ENCODE measurements at places on chromosomes 13 and 19.

DNA sequence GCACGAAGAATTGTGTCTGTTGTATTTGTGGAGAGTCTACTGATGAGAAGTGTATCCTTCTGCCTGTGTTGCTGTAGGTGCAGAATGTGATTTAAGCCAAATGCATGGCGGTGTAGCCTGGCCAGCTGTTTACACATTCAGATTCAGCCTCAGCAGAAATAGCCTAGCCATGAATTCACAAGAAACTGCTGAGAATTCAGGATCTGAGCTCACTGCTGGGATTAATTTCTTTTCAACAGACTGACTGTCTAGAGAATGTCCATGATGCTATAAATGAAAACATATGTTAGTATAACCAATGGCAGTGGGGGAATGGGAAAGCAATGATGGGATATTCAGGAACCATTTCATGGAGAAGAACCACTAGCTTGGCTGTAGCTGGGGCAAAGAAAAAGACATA is 77.4 kb upstream of the RNF113B start:
- no peak overlapping the region for H3K4me3 ChIP-seq
- no peaks in the 10 kb centered on the region for H3K27me3 ChIP-seq
- H3K27ac ChIP-seq: no peak overlapping the region
- H3K4me1 ChIP-seq: no peaks in the 10 kb centered on the region
- no peak for DNase-seq

GRCh38 chr13:100648354-100648753 is 26.2 kb downstream of the TMTC4 start:
- H3K27me3 ChIP-seq: no peaks in the 10 kb centered on the region
- H3K4me1 ChIP-seq: no peaks in the 10 kb centered on the region
- peaks cover 3% of the 10 kb centered on the region for H3K36me3 ChIP-seq
- no peak overlapping the region for H3K27ac ChIP-seq
- no peak for DNase-seq
- H3K4me3 ChIP-seq: no peak overlapping the region

DNA sequence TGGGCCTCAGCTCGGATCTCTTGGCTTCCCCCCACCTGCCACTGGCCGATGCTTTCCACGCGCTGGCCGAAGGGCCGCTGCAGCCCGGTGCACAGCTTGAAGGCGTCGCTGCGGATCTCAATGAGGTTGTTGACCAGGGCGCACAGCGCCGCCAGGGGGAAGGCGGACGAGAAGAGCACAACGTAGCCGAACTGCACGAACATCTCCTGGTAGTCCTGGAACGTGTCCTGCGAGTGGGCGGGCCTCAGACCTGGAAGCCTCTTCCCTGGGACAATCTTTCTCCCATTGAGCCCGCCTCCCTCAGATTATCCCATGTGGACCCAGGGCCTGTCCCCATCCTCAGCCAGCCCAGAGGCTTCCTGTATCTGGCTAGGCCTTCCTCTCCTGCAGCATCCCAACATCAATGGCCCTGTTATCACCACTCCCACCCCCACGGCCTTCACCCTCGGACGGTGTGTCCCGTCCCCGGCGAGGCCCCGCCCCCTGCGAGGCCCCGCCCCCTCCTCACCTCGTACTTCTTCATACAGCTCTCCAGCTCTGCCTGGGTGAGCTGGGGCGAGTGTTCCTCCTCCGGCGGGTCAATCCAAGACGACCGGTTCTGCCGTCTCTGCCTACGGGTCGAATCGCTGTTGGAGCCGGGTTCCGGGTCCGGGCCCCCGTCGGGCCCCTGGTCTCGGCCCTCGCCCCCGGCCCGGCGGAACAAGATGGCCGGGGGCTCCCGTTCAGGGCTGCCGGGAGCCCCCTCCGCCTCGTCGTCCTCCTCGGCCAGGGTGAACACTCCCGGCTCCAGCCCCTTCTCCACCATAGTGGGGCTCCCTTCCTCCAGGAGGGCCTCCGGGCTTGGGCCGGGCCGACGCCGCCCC is 6.8 kb downstream of the ANO8 start:
- H3K4me1 ChIP-seq: peaks cover 27% of the 10 kb centered on the region
- H3K4me3 ChIP-seq: peak overlapping the region; percentile 30
- peaks cover 33% of the 10 kb centered on the region for H3K36me3 ChIP-seq
- no peak for DNase-seq
- H3K27me3 ChIP-seq: no peaks in the 10 kb centered on the region
- peak overlapping the region; percentile 46 for H3K27ac ChIP-seq

- peak overlapping the region; percentile 57 for H3K4me3 ChIP-seq
- no peaks in the 10 kb centered on the region for H3K27me3 ChIP-seq
- peaks cover 31% of the 10 kb centered on the region for H3K4me1 ChIP-seq
- no peak for DNase-seq
- no peak overlapping the region for H3K27ac ChIP-seq
- peaks cover 11% of the 10 kb centered on the region for H3K36me3 ChIP-seq
These were observed 3.4 kb downstream of the BSG start for GRCh38 chr19:575527-576506.

DNA sequence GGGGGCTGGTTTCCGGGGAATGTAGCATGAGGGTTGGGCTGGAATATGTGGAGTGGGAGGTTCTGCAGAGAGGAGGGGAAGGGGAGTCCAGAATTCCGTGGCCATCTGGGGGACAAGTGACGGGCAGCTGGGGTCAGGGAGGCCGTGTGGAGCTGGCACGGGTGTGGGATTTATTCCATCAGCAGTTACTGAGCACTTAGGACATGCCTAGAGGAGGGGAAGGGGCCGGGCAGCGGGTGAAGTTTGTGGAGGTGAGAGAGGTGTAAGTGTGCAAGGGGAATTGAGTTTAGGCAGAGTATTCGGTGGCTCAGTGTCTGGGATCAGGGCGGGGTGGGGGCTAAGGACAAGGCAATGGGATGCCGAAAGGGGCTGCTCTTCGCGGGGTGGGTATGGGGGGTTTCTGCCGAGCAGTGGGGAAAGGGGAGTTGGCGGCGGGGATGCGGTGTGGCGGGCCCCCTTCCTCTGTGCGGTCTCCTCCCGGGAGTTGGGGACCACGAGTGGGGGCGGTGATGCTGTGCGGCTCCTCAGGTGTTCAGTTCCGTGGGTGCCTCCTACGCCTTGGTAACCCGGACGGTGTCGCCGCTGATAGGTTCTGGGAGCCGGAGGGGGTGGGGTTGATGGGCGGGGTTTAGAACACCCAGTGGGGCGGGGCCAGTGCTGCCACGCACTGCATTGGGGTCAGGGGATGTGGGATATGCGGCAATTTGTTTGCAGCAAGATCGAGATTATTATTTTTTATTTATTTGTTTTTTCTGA is 5.4 kb downstream of the CCDC61 start:
- H3K4me3 ChIP-seq: no peak overlapping the region
- H3K36me3 ChIP-seq: no peaks in the 10 kb centered on the region
- H3K27me3 ChIP-seq: no peaks in the 10 kb centered on the region
- no peak overlapping the region for H3K27ac ChIP-seq
- no peak for DNase-seq
- H3K4me1 ChIP-seq: peaks cover 16% of the 10 kb centered on the region

DNA sequence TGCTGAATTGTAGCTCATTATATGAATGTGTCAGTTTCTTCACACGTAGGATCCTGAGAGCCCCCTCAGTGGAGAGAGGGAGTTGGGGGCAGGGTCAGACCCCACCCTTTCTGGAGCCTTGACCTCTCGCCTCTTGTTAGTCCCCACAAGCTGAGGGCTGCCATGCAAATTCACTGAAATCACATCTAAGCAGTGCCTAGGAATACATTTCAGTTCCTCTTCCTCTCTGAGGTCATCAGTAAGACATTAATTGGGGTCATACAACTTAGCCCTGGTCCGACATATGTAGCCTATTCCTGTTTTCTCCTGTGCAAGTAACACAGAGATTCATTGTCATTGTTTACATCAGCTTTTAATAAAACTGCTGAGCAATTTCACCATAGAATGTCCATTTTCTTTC is 30.0 kb downstream of the MYO9B start:
- no peak overlapping the region for H3K4me3 ChIP-seq
- H3K4me1 ChIP-seq: peaks cover 17% of the 10 kb centered on the region

GRCh38 chr13:48185018-48185417 is 48.0 kb upstream of the ITM2B start:
- no peaks in the 10 kb centered on the region for H3K27me3 ChIP-seq
- H3K27ac ChIP-seq: no peak overlapping the region
- no peaks in the 10 kb centered on the region for H3K4me1 ChIP-seq
- no peaks in the 10 kb centered on the region for H3K36me3 ChIP-seq

Data from esophagus squamous epithelium (tissue), 5 donors.